Aorta (tissue), 5 donors: ENCODE measurements at places on chromosomes 11 and 22. TPM values are rescaled to one million over a fixed set of nuclear protein-coding genes. Genes with fewer than 3 reads are reported as not detected.

Gene SMIM38
- total RNA-seq: 1.6 TPM

Gene SGSM1
- total RNA-seq: 9.2 TPM

DNA sequence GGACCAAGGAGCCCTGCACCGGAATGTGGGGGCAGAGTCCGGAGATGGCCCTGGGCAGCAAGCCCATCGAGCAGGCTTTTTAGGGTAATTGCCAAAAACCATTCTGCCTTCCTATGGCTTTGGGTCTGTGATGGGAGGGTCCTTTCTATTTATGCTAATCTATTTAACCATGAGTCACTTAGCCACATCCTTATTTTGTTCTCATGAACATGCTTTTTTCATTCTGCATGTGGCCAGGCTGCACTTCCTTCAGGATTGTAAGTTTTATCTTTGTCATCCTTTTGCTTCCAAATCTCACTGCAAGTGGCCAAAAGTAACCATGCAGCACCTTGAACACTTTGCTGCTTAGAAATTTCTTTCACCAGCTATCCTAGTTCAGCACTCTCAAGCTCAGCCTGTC lies 88.3 kb downstream of the EFCAB6 start:
- no peak for DNase-seq

DNA sequence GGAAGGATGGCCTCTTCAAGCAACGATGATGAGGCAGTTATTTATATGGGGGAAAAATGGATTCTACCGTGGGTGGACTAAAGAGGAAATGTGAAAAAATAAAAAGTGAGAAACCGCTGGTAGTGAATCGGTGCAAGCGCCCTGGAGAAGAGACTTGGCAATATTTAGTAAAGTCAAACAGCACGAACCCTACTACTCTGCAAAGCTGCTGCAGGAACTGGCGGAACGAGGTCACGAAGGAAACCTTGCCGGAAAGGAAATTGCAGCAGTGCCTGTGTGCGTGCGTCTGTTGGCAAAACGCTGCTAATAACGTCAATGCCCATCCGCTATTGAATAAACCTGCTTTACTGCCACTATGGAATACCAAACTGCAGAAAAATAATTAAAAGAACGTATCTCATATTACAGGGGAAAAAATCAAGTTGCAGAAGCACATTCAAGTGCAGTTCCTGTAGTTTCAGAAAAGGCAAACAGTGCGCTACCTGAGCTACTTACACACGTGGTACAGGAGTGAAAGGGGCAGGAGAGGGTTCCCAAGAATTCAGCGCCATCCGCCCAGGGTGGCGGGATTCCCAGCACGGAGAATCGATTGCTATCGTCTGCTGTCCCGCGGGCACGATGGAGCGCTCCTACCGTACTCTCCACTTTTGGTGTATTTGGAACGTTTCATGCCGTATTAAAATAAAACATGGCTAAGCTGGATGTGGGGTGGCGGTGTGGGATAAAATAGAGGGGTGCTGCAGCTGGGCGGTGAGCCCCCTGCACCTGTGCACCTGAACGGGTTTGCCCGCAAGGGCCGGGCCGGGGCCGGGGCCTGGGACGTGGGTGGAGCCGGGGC lies 585 bp upstream of the NADSYN1 start:
- peak; percentile 80 for DNase-seq

DNA sequence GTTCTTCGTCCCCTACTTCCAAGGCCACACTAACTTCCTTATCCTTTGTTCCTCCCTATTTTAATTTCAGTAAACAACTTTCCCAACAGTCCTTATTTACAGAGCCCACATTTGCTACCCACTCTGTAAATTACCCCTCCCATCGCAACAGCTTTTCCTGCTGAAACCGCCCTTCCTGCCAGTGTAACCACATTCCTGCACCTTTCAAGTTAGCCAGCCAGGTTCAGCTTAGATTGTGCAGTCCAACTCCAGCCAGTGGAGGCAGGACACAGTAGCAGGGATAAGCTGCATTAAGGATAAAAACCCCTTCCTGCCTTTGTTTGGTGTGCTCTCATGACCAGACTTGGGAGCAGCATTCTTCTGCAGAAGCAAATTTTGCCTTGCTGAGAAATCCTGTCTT lies 768.3 kb upstream of the ARHGAP42 start:
- no peak for DNase-seq
